ENCODE measurements at places on chromosomes 6 and 20.

GRCh38 chr20:11178946-11179654 is 505.3 kb upstream of the JAG1 start:
- DNase-seq = no peak

GRCh38 chr6:53458105-53458866 is 86.6 kb downstream of the GCLC start:
- no peak for DNase-seq

GRCh38 chr6:74096329-74096728 is 400.3 kb downstream of the CD109 start:
- DNase-seq = no peak

GRCh38 chr20:55528482-55528881 is 476.8 kb downstream of the CBLN4 start:
- no peak for DNase-seq

DNA sequence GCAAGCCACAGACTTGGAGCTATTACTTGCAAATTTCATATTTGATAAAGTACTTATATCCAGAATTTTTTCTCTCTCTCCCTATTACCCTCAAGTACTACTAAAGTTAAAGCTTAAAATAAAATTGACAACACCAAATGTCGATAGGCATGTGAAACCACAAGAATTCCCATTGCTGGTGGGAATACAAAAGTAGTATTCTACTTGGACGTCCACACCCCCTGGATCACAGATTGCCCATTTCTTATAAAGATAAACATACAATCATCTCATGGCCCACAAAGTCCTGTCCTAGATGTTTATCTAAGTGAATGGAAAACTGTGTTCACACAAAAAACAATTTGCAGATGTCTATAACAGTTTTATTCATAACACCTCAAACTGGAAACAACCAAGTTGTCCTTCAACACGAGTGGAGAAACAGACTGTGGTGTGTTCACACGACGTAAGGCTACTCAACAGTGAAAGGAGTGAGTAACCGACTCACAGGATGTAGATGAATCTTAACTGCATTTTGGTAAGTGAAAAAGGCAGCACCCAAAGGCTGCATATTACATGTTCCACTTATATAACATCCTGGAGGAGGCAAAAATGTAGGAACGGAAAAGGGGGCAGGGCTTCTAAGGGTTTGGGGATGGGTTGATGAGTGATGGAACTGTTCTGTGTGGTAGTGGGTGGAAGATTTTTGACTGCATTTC is 297.4 kb downstream of the THBS2 start:
- DNase-seq = no peak

- DNase-seq = no peak
Measured at GRCh38 chr20:63361519-63362435, 628 bp upstream of the CHRNA4 start.

- DNase-seq = peak; percentile 72
Measured at GRCh38 chr20:32819992-32820697, 391 bp downstream of the MAPRE1 start.

GRCh38 chr6:88304520-88304919 is 138.4 kb upstream of the CNR1 start:
- DNase-seq = no peak

GRCh38 chr6:150165020-150165702 is 22.3 kb downstream of the PPP1R14C start:
- DNase-seq = no peak

DNA sequence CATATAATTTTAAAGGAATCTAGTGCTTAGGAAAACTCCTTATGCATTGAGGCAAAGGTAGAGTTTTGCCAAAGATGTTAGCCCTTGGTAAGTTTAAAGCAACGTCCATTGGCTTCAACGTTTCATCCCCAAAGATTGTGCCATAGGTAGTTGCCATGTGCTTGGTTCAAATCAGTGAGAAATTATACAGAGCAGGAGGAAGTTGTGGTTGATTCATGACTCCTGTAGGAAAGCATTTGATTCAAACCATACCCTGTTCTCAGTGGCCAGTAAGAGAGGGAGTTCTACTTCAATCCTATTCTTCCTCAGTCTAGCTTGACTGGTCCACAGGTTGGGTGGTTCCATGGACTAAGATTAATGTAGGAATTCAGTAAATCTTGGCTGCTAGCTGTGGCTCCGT is 535.6 kb downstream of the QKI start:
- DNase-seq = no peak

DNA sequence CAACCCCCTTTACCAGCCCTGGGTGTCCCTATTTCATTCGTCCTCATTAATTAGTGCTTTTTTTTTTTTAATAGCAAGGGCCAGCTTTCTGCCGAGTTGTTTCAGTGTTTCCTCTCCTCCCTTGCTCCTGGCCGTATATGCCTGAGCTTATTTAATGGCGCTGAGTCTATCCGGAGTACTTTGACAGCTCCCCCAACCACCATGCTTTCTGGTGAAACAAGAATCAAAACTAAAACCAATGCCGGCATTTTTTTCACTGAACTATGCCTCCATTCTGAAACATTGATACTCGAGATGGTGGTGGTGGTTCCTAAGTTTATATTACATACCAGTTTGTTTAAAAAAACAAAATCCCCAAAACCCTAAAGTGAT is 1.2 kb downstream of the DCBLD1 start:
- no peak for DNase-seq

All from stimulated activated effector memory CD8-positive, alpha-beta T cell treated with anti-CD3 and anti-CD28 coated beads, Interleukin-12 subunit alpha, Interleukin-12 subunit beta, amount 100 ng/mL, for 72 hours (primary cell).